Chondrocyte (in vitro differentiated cells): ENCODE measurements at places on chromosomes 6 and 20.

- DNase-seq, result no peak
Measured at GRCh38 chr6:42333612-42334011, 116.0 kb upstream of the MRPS10 start.

- DNase-seq, result no peak
Measured at GRCh38 chr20:5881703-5882102, 68.6 kb downstream of the TRMT6 start.

DNA sequence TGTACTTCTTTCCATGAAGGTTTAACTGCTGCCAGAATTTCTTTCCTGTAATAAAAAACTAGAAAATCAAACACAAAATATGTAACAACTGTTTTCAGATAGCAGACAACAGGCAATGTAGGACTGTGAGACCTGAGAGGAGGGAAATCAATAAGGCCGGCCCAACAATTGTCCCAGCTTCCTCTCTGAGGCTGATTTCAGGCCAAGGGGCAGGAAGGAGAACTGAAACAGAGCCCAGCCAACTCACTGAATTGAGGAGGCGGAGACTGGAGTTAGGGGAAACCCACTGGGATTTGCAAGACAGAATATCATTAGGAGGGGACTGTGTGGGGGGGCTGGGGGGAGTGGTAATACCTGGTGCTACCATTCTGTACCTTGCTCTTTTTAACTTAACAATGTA lies 42.2 kb downstream of the FLRT3 start:
- DNase-seq, result no peak

DNA sequence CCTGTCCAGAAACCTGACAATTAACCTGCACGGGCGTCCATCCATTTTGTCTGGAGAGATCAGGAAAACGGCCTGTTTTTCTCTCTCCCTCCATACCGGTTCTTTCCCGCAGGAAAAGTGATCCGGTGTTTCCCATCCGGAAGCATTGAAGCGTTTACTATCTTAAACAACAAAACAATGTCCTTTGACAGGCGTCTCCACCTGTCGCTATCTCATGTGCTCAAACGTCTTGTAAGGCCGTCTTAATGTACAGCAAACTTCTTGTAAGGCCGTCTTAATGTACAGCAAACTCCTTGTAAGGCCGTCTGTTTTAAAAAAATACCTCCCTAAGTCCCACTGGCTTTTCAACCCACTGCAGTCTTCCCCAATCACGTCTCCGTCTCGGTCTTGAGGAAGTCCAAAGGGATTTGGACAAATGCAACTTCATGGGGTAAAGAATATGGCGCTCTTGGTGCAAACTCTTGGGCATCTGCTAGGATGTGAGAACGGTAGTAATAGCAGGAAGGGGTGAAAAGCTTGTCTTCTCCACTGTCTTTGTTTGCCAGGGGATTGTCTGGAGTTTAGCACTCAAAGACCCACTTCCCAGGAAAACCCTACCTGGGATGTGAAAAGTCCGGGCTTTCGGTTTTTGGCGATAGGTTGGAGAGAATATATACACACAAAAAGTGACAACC lies 29.9 kb upstream of the TRIM27 start:
- DNase-seq, result no peak

DNA sequence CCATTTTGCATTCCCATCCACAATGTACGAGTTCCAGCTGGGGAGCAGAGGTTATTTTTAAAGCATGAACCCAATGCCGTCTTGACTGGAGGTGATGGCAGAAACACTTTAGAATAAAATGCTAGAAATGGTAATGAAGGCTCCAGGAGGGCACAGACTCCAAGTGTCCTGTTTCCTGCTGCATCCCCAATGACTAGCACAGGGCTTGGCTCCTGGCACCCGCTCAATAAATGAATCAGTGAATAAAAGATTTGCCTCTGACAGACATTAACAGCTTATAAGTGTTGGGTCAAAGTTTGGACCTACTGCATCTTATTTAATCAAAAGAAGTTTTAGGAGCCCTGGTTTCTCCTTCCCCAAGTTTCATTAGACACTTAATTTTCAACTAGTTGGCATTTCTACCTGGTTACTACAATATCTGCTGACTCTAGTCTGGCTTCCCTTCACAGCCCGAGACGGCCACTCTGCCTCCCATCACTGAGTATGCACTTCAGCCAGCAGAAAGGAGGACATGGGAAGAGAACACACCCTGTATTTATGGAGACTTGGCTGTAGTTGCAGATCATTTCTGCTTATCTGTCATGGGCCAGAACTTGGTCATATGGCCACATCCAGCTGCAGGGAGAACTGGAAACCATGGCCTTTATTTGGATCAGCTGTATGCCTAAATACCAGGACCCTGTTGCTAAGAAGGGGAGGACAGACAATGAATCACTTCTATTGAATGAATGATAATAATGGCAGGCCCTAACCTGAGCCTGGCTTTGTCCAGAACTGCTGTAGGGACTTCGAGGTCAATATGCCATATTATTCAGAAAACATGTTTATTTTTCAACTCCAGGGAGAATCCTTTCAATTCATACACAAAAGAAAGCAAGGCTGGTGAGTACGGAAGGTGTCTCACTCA lies 63.1 kb downstream of the TTI1 start:
- DNase-seq, result no peak

GRCh38 chr6:52640916-52641315 lies 30.0 kb upstream of the TMEM14A start:
- DNase-seq, result no peak

DNA sequence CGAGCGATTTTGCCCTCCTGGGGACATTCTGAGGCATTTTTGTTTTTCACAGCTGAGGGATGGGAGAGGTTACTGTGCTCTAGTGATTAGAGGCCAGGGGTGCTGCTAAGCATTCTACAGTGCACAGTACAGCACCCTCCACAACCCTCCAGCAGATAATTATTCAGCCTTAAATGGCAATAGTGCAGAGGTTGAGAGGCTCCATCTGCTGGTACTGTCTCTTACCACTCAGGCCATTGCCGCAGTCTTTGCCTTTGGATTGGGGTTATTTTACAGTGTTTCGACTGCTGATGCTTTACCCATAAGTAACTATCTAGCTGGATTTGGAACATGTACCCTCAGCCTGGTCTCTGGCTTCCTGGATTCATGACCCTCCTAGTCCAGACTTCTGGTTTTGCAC lies 705.3 kb downstream of the KIF16B start:
- DNase-seq, result no peak

DNA sequence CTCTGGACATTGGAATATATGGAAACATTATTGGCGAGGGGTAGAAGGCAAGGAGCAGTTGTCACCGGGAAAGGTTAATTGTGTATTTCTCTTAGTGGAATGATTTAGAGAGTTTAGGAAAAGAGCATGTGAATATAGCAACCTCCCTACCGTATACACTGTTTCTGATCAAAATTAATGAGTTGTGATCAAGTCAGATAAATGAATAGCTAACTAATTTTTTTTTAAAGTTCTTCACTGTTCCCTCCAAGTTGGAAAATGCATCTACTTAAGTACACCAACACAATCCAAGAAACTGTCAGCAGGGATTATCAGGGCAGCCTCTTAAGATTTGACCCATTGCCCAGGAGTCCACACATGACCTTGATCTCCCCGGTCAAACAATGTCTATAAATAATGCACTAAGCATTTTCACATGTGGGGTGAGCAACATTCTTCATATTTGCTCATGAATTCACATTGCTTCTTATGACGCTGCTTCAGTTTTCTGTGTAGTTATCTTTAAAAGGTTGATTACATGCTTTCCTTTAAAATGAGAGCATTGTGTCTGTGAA lies 680.8 kb upstream of the NRSN1 start:
- DNase-seq, result no peak

- no peak for DNase-seq
Measured at GRCh38 chr6:64012351-64013001, 376.9 kb downstream of the PHF3 start.

DNA sequence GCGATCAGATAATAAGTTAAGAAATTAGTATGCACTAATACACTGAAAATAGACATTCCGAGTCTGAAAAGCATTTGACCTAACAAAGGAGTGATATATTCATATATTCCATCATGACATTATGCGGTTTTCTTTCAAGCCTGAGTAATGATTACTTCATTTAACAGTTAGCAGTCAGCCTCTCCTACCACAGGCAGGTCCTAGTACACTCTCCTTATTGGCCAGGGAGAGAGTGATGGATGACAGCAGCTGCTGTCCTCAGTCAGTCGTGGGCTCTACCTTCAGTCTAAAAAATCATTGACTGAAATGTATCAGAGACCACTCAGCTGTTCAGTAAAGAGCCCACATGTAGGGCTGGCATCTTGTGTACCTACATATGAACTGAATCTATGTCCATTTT lies 33.2 kb upstream of the VGLL2 start:
- DNase-seq, result no peak

- DNase-seq, result no peak
Measured at GRCh38 chr6:1796706-1797529, 187.2 kb downstream of the FOXC1 start.

DNA sequence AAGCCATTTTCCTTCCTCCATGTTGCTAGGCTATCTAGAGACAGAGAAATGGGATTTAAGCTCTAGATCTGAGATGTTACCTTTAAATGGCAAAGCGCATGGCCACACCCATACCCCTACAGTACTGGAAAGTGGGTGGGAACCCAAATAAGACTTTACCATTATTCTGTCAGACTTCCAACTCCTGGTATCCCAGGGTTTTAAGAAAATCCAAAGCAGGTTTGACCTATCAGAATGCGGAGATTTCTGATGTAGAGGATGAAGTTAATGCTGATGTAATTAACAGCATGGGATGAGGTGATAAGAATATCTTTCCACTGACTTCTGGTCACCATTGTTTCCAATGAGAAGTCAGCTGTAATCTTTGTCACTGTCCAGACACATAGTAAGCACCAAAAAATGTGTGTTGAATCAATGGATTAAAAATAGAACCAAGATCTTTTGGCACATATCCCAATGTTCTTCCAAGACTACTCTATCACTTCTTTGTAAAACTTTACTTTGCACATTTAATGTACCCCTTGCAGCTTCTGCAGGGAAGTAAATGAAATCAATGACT lies 140.8 kb upstream of the INSM1 start:
- no peak for DNase-seq

DNA sequence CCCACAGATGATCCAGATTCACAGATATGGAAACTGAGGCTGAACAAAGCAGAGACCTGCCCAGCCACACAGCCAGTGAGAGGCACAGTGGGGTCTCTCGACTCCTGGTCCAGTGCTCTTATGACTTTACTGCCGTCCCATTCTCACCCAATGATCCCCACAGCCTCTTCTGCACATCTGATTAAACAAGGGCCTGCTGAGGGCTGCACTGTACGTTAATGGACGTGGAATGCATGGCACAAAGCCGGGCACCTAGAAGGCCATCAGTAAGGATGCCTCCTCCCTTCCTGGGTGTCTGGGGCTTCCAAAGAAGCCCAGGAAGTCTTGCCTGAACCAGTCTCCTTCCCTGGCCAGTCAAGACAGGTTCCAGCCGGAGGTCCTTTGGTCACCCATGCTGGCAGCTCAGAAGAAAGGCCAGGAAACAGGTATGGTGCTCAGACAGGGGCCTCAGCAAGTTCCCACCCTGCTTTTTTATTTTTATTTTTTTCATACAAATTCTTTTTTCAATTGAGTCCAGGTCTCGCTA lies 3.8 kb downstream of the TFEB start:
- DNase-seq, result peak; percentile 19

DNA sequence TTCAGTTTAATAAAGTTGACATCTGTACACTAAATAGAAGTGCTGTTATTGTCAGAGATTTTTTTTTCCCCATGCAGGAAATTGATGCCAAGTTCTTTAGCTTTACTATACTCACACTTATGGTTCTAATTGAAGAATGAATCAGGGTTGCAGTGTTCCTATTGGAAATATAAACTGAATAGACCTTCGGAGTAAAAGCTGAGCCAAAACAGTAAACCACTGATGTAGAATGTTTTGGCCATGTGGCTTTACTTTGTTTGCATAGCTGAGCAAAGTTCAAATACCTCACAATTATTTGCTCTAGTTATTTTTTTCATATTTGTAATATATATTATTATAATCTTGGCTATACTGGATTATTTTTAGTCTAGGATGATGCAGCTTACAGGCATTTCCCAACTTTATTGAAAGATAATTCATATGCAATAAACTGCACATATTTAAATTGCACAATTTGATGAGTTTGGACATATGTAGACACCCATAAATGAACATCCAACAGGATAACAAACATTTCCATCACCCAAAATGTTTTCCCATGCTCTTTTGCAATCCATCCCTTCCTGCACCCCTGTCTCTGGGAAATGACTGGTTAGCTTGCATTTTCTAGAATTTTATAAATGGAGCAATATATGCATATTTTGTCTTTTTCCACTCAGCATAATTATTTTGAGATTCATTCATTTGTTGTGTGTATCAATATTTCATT lies 105.8 kb upstream of the NOX3 start:
- no peak for DNase-seq

DNA sequence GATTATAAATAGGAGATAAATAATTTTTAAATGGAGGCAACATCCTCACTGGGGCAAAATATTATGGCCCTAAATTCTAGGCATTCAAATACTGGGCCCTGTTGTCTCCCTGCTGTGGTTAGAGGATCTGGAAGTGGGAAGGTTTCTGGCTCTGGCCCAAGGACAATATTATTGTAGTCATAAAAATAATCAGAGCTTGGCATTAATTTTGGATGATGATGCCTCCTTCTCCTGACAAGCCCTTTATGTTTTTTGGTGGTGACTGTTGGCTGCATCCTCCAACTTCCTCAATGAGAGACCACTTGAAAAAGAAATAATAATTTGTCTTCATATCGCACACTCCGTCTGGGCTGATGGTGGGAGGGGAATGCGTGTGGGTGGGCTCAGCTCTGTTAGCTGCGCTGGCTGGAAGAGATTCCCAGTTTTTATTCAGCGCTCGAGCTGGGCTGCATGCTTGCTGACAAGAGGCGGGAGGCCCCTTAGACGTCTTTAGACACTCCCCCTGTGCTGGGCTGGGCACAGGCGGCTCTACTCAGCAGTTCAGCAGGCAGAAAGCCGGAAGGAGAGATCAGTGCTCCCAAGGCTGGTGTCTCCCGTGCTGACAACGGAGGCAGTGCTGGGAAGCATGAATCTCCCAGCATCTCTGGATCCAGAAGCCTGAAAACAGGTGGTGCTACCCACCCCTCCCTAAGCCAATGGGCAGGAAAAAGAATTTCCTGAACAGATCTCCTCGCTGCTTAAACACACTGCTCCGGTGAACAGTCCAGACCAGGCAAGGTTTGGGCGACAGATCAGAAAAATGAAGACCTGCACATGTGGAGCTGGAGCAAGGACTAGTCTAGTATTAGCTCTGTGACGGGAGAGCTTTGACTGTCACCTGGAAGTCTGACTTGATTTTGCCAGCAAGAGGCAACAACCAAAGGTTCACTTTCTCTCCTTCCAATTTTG lies 97.7 kb downstream of the SYCP2 start:
- DNase-seq, result no peak

DNA sequence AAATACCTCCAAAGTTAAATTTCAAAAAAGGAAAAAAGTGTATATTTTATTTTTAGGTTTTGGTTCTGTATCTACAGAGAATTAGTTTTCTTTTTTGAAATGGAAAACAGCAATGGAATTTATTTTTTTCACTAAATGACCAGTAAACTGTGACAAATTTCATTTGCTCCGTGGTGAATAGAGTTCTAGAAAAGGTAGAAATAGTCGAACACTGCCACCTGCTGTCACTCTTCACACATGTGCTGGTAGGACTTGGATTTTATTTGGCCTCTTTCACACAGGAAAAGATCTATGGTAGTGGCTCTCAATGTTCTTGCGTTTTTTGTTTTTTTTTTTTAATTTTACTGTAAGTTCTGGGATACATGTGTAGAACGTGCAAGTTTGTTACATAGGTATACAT lies 312.5 kb downstream of the EYA4 start:
- DNase-seq, result no peak

GRCh38 chr20:36758276-36758675 lies 12.4 kb upstream of the NDRG3 start:
- DNase-seq, result no peak
